ENCODE measurements at places on chromosomes 5 and 9. TPM values are rescaled to one million over a fixed set of nuclear protein-coding genes. Genes with fewer than 3 reads are reported as not detected.

Gene GABRA6
- not detected for total RNA-seq

GRCh38 chr5:32163785-32164184 lies 10.3 kb downstream of the GOLPH3 start:
- no peak overlapping the region for H3K27ac ChIP-seq
- H3K27me3 ChIP-seq: no peaks in the 10 kb centered on the region
- H3K4me1 ChIP-seq: peaks cover 63% of the 10 kb centered on the region

Gene MCC
- 12.1 TPM for total RNA-seq

- no peak for DNase-seq
- H3K4me3 ChIP-seq: no peak overlapping the region
- H3K4me1 ChIP-seq: no peaks in the 10 kb centered on the region
- no peaks in the 10 kb centered on the region for H3K27me3 ChIP-seq
These were observed 50.2 kb upstream of the ZFAND5 start for GRCh38 chr9:72415163-72415562.

Measured in CD4-positive, alpha-beta memory T cell (primary cell).